ENCODE measurements at places on chromosomes 3 and 15.

DNA sequence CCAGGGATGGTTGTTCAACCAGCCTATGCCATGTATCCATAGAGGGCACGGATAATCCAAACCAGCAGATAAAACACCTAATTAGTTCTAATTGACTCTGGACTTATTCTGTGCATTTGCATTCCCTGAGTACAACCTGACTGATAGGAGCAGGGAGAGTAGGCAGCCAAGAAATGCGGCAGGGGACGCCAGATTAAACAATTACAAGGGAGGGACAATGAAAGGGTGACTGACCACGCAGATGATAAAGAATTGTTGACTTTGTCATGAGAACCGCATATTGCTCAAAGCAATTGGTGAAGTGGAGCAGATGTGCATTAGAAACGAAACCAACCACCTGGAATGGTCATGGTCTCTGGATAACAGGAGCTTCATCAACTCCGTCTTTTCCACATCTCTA, 369.1 kb upstream of the FRG2C start:
- DNase-seq, result no peak

- no peak for DNase-seq
Measured at GRCh38 chr3:71162221-71162620, 421.3 kb downstream of the FOXP1 start.

DNA sequence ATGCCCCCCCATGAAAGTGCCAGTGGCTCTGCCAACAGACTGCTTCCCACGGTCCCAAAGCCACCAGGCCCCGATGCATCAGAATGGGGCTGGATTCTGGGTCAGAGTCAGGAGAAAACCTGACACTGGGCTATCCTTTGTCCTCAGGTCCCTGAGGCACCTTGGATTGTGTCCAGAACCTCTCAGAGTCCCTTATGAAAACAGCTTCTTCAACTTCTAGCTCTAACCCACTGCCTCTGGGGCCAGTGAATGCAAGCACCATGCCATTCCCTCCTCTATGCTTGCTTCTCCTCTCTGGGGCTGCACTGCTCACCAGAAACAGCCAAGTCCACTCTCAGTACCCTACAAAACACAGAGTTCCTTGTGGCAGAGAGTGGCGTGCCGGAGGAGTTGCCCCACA, 9.9 kb downstream of the CRABP1 start:
- DNase-seq, result no peak

- no peak for DNase-seq
Measured at GRCh38 chr15:68528626-68529290, 50.0 kb upstream of the CORO2B start.

GRCh38 chr3:187926620-187927019, 181.4 kb upstream of the BCL6 start:
- no peak for DNase-seq

- no peak for DNase-seq
Measured at GRCh38 chr3:142095841-142096240, 53.5 kb downstream of the TFDP2 start.

- no peak for DNase-seq
Measured at GRCh38 chr3:10205451-10206165, 40.9 kb downstream of the IRAK2 start.
